ENCODE measurements at places on chromosomes 7 and 10. TPM values are rescaled to one million over a fixed set of nuclear protein-coding genes. Genes with fewer than 3 reads are reported as not detected.

- DNase-seq, result no peak
Observed at GRCh38 chr7:89554209-89554608, 600.1 kb upstream of the STEAP1 start.

DNA sequence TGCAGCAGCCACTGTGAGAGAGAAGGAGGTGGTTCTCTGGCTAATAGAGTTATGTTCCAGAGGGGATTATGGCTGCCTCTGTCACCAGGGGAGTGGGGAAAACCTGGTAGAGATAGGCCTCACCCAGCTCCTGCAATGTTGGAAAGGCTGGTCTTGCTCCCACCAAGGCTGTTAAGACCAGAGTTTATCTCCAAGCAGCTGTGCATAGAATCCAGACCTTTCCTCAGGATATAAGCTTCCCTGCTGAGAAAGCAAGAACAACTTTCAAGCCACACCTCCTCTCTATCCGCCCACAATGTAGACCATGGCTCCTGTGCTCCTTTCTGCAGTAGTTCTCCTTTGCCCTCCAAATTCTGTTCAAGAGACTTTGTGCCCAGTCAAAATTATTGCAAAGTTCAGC, 1375.4 kb downstream of the REEP3 start:
- DNase-seq, result no peak

- peak; percentile 58 for DNase-seq
Observed at GRCh38 chr7:135320268-135320667, 86.6 kb downstream of the STRA8 start.

The CCT6A gene
- 214 TPM for polyA plus RNA-seq

The MMRN2 gene
- 0.55 TPM for polyA plus RNA-seq

DNA sequence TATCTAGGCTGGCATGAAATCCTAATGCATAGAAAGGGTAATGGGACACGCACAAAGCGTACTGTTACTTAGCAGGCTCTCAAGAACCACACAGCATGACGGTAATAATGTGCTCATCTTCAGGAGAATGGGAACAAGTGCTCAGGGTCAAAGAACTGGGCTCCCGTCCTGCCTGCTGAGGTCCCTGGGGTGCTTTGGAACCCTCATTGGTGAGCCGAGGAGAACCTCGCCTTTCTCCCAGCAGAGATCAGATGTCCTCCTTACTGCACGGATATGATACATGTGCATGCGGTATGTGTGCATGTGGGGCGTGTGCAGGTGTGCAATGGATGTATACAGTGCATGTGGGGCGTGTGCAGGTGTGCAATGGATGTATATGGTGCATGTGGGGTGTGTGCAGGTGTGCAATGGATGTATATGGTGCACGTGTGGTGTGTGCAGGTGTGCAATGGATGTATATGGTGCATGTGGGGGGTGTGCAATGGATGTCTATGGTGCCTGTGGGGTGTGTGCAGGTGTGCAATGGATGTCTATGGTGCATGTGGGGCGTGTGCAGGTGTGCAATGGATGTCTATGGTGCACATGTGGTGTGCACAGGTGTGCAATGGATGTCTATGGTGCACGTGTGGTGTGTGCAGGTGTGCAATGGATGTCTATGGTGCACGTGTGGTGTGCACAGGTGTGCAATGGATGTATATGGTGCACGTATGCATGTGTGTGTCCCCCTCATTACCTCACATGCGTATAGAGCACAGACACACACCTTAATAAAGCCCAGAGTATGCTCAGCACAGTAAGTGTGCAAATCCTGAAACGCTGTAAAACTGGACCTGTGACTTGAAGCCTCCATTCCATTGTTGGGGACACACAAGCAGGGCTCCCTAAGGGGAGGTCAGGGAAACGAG, 336.3 kb downstream of the PTPRN2 start:
- DNase-seq, result no peak
